ENCODE measurements at places on chromosomes 11 and 22.

- no peak for DNase-seq
Measured at GRCh38 chr11:60933416-60934123, 9.3 kb downstream of the TMEM132A start.

GRCh38 chr11:132114185-132114584, 743.8 kb downstream of the NTM start:
- no peak for DNase-seq

DNA sequence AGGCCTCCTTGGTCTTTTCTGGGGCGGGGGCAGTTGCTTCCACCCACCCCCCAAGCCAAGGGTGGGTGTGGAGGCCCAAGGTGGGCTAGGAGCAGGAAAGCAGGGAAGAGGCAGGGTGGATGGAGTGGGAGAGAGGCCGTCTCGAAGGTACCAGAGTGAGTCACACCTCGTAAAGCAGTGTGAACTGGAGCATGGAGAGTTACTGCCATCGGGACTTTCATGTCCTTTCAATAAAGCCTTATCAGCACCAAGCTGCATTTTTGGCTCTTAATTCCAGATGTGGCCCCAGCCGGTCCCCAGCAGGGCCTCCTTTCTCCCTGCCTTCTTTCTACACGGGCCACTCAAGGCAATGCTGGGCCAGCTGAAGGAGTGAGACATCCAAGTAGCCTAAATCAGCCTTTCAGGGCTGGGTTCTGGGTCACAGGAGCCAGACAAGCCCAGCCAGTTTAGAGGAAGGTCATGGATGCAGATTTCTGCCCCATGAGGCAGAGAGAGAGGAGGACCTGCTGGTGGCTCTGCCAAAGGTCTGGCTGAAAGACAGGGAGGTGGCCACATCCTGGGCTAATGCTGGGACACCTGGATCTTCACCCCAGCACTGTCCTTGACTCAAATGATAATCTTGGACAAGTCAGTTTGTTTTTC, 59.0 kb upstream of the CD82 start:
- no peak for DNase-seq

DNA sequence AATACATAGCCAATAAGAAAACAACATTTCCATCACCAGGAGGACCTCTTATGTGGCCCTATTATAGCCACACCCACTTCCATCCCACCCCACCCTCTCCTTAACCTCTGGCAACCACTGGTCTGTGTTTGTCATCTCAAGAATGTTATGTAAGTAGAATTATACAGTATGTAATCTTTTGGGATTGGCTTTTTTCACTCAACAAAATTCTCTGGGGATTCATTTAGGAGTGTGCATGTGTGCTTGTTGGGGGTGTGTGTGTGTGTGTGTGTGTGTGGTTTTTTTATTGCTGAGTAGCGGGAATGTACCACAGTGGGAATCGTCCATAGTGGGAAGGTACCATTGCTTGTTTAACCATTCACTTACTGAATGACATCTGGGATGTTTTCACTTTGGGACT, 5.2 kb downstream of the KCNJ5 start:
- DNase-seq, result peak; percentile 8

DNA sequence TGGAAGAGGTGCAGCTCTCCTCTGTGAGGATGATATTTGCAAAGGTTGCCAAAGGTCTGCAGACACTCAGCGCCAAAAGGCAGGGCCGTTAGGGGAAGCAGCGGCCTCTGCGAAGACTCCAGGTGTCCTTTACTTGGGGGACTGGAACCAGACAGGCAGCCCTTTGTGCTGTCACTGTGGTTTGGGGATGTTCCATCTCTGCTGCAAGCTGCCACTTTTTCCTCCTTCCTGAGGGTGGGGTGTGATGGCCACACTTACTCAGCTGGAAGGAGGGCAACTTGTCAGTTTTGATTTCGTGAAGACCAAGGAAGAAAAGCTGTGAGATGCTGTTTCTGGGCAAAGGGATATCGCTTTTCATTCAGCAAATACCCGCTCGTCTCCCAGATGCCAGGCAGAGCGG, 96.5 kb upstream of the PRR5 start:
- no peak for DNase-seq

DNA sequence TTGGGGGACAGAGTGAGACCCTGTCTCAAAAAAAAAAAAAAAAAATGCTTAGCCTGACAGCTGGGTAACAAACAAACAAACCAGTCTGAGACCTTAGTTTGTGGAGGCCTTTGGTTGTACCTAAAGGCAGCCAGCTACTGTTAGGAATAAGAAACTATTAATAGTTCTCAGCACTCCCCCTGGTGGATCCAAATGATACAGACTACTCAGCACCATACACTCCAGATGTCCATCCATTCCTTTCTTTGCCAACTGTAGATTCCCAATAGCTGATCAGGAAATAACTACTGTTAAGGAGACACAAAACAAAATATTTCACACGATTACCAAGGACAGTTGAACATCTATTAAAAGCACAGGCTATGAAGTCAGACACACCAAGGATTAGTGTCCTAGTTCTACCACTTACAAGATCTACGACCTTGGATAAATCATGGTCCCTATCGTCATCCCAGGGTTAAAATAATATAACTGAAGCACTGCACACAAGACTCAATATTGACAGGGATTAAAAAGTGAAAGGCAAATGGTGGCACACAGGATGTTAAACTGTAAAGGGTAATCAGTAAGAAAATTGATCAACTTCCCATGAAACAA, 17.2 kb downstream of the CLDN25 start:
- DNase-seq, result peak; percentile 68

DNA sequence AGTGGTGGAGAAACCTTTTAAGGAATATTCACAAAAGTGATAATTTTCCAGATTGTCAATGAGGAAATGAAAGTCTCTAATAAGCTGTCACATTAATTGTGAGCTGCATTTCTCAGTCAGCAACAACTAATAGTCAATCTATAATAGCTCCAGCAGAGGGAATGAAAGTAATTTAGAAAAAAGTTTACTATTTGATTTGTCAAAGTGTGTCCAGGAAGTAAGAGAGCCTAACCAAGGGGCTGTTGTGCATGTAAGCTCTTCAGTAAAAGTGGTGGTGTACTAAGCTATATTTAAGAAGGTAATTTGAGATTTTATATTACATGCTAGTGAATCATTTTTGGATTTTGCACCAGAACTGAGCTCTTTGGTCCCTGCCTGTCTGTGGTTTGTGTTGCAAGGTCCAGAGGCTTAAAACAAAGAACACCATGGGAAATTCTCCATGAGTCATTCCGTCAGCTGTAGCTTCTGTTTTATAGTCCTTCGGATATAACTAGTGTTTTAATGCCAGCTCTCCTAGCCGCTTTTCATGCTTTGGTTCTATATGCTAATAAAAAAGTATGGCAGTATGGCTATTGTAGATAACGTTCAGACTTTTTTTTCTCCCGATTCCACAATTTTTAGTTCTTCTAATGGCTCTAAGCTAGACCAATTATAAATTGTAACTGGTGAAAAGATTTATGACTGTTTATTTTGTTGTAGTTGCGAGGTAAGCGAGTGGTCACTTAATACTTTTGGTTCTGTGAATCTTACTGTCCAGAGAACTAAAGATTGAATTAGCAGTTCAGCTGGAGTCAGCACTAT, 64.6 kb downstream of the ARHGEF12 start:
- DNase-seq, result peak; percentile 97
